Lung microvascular endothelial cell (primary cell): ENCODE measurements at places on chromosomes 6 and 20. TPM values are rescaled to one million over a fixed set of nuclear protein-coding genes. Genes with fewer than 3 reads are reported as not detected.

The SLC17A2 gene
- not detected in 2 replicates for total RNA-seq

GRCh38 chr6:139828751-139829519 lies 454.5 kb upstream of the CITED2 start:
- peak; percentile 91 for DNase-seq

- no peak for DNase-seq
Measured at GRCh38 chr6:127475135-127475822, 16.1 kb upstream of the KIAA0408 start.

DNA sequence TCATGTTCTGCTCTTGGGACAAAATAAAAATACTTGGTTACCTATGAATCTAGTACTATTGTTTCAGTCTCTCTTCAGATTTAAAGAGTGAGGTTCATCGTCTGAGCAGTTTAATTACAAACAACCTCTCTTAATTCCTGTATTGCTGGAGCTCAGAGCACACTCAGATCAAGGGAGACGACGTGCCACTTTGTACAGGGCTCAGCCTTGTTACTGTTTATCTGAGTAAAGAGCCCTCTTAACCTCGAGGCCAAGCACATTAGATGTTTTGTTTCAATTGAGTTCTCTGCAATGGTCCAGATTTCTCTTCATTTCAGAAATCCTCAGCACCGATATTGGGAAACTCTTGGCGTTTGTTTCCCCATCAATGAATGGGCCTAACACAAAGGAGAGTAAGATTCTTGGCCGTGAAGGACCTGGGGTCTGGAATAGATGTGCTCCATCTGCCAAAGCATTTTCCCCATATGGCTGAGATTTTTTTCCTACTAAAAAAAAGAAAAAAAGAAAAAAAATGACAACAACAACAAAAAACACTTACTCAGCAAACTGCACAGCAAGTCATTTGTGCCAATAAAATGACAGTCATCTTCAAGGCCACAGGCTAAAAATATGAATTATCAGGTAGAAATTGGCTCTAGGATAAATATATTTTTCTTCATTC lies 82.6 kb upstream of the CCN6 start:
- no peak for DNase-seq
